SJSA1 (cell line): ENCODE measurements at places on chromosomes 7 and 10. TPM values are rescaled to one million over a fixed set of nuclear protein-coding genes. Genes with fewer than 3 reads are reported as not detected.

DNA sequence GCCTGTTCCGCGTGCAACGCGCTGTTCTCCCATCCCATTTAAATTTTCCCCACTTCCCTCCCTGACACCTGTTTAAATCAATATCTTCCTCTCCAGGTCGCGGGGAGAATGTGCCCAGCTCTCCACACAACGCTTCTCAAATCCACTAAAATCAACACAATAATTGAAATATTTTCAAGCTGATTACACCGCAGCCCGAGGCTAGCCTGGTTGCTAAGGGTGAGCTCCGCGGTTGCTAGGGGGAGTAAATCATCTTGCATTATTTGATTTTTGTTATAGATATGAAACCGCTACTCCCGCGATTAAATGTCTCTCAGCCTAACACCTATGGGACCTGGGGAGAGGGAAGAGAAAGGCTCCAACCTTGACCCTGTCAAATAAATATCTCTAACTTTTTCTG lies 36.2 kb downstream of the UNCX start:
- DNase-seq = no peak

ARHGEF35 gene
- 0.53 TPM in 1 of 2 replicates, not detected in the other for total RNA-seq

CPA4 gene
- total RNA-seq = 12.0 and 14.7 TPM in 2 replicates

DNA sequence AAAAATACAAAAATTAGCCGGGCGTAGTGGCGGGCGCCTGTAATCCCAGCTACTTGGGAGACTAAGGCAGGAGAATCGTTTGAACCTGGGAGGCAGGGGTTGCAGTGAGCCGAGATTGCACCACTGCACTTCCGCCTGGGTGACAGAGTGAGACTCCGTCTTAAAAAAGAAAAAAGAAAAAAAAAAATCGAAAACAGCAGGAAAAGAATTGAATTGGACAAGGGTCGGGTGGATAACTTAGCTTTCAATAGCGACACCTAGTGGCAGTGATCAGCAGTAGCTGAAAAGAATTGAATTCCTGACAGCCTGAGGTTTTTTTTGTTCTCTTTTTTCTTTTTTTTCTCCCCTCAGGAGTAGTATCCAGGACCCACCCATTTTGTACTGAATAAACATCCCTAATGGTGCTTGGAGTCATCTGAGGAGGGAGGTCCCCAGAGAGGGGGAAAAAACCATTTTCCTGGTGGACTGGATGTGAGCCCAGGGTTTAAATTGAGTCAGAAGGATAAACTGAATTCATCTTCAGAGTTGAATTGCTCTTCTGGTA lies 55.1 kb downstream of the CYCS start:
- peak; percentile 79 for DNase-seq

GRCh38 chr10:87544721-87545120 lies 40.0 kb downstream of the MINPP1 start:
- DNase-seq = no peak

DNA sequence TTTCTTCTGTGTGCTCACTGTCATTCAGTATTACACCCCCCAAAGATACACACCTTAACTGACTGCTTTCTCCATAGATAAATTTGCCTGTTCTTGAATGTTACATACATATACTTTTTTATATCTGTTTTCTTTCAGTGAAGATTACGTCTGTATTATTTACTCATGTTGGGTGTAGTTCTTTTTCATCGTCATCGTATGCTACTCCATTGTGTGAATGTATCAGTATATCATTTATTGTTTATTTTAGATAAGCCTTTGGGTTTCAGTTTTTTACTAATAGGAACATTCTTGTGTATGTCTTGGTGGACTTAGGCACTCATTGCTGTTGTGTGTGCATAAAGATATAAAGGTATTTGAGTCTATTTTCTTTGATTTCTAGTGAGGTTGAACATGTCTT lies 64.4 kb downstream of the SEPTIN7 start:
- no peak for DNase-seq

GRID2IP gene
- total RNA-seq = not detected in 2 replicates

GRCh38 chr7:111835066-111835465 lies 272.8 kb upstream of the IMMP2L start:
- DNase-seq = no peak

- no peak for DNase-seq
Observed at GRCh38 chr7:30726296-30727006, 25.5 kb upstream of the INMT start.

- peak; percentile 36 for DNase-seq
Observed at GRCh38 chr10:117007080-117007479, 2.1 kb upstream of the SHTN1 start.

DNA sequence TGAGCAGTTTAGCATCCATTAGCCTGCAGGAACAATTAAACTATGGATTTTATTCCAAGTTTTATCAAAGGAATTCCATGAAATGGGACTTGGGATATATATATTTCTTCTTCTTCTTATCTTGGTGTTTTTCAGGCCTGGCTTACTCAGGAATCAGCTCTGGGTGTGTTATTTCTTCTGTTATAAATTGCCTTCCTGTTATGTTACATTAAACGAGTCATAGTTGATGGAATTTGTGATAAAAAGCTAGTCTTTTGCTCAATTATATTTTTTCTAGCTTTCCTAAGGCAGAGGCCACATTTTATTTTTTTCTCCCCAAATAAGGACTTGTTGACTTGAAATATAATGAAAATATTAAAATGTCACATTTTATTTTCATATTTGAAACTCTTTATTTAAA lies 141.3 kb downstream of the EPC1 start:
- DNase-seq = peak; percentile 38
